Right hindlimb (tissue), 1 donor: ENCODE measurements at places on chromosomes 12 and 14.
A peak's percentile ranks its signal among the peaks of the same experiment; 100 is the strongest.

- no peak for DNase-seq
Measured at GRCh38 chr14:72521968-72522741, 371.7 kb downstream of the DPF3 start.

DNA sequence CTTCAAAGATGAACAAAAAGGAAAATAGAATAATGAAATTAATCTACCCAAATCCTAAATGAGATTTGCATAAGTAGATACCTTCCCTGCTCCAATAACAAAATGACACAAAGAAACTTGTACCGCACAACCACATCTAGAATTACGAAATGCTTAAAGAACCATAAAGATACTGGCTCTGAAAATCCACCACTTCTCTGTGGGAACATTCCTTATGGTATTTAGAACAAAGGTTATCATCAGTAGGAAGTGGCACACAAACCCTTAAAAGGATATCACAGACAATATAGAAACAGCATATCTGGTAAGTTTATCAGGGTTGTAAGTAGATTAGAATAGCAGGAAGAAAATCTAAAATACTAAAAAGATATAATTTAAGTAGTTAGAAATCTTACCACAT is 11.6 kb downstream of the IAPP start:
- DNase-seq: no peak

DNA sequence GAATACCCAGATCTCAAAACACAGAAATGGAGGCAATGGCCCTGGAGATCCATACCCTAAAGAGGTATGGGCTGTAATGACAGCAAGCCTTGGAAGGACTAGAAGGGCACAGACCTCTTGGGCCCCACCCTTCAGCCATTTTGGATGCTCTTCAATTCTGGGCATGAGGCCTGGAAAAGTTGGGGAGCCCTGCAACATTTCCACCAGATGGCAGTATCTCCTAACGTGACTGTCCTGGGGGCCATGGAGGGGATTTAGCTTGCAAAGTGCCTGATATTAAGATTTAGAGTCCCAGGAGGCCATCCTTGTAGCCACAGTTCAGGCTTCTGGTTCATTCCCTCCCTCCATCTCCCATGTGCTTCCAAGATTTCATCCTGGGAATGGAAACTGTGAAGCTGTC is 30.2 kb downstream of the KCNA5 start:
- DNase-seq: no peak

DNA sequence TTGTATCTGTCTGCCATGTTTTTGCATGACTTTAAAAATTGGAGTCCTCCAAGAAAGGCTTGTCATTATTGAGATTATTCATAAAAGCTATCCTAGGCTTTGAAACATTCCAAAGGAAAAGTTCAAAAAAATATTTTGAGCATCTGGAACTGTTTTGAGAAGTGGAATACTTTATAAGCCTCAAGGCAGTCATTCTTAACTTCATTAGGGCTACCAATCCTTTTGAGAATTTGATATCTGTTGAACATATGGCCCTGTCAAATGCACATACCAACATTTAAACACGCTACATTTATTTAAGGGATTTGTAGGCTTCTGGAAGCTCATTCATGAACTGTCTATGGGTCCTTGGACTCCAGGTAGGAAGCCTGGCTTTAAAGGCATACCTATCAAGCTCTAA is 77.0 kb downstream of the TMEM117 start:
- no peak for DNase-seq

DNA sequence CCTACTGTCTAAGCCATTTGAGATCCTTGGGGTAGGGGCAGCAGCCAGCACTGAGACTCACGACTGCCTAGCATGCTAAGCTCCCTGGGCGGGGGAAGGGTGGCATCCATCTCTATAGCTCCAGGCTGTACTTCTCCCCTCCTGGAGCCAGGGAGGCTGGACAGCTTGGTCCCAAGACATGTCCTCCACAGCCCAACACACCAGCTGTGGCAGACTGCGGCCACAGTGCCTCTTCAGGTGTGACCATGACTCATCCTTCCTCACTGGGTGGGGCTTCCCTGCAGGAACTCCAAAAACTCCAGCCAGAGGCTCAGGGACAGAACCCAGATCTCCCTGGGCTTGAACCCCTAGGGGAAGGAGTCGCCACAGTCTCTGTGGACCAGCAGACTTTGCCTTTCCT is 193.9 kb downstream of the GPHN start:
- no peak for DNase-seq

DNA sequence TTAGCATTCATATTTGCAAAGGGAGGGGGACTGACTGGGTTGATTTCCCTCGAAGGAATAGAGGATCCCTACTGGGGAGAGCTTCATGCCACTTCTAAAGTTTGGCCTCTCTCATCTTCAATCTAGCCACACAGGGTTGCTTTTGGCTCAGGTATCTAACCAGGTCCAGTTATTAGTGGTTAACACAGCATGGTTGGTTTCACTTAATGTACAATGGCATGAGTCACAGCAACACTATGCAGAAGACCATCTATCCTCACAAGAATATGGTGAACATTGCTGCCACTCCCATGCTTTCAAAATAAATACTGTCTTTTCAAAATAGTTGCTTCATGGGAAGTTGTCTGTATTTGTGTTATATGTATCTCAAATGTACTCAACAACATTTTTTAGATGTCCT is 6.6 kb upstream of the RAB3IP start:
- DNase-seq: no peak

DNA sequence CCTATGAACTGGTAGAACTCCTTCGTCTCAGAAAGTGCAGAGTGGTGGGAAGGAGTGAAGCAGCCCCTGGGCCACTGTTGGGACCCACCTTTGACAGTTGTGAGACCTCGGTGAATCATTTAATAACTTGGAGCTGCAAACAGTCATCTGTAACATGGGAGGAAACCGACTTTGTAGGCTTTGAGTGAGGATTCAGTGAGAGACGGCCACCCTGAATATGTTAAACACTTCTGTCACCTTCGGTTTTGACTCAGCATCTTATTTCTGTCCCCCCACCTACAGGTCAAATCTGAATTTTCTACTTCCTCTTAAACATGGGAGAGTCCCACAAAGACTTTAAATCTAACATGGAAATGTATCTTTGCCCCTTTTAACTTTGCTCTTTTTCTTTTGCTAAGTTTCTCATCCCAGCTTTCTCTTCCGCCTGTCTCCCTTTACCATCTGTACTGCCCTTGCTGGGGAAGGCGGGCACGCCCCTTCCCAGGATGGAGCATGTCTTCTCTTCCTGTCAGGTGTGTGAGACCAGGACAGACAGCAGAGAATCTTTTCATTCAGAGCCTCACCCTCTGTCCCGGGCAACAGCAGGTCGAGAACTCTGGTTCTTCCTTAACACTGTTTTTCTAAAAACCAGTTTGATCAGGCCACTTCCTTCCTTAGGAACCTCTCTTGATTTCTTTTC is 37.1 kb downstream of the ZC3H14 start:
- DNase-seq: no peak

GRCh38 chr12:127760357-127760756 is 506.6 kb upstream of the TMEM132C start:
- DNase-seq: no peak

DNA sequence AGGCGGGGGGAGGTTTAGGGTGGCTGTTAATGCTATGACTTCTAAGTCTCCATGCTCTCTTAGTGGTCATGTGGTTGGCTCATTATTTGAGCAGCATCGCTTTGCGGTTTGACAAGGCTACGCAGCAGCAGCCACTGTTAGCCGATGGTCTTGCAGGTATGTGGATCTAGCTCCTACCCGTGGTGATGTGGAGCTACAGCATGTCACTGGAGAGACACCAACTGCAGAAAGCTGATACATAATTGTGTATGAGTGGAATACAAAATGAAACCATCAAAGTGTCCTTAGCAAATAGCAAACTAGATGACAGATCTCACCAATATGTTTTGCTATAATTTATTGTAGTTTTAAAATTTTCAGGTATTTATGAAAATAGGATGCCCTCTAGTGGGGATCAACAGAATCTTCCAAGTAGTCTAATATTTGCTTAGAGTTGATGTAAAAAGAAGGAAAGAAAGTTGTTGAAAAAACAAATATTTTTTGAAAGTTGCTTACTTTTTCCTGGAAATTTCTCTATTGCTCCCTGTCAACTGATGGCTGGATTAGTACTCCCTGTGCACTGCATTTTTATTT is 94.9 kb downstream of the NAV3 start:
- DNase-seq: peak; percentile 84

GRCh38 chr14:81062816-81063215 is 107.4 kb downstream of the TSHR start:
- no peak for DNase-seq

GRCh38 chr14:72618424-72618823 is 275.5 kb downstream of the DPF3 start:
- DNase-seq: no peak

DNA sequence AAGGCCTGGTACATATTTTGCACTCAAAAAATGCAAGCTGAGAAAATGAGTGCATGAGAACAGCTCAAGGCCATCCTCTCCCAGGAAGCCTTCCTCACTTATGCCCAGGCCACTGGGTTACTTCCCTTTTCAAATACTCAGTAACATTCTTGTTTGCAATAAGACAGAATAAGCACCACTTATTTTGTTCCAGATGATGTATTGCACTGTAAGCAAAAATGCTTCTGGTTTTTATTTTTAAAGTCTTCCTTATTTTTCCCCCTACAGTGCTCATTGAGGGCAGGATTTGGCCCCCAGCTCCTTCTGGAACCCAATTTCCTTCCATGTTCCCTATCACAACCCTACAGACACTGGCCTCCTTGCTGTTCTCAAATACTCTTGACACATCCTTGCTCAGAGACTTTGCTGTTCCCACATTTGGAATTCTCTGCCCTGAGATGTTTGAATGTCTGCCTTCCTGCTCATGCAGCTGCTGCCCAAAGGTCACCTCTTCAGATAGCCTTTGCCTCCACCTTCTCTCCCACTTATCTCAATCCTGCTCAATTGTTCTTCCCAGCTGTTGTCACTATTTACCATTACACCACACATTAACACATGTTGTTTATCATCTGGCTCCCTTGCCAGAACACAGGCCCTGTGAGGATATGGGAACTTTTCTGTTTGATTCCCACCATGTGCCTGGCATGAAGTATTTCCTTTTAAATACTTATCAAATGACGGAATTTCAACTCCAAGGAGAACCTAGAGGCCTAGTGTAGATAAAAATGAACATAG is 49.9 kb downstream of the IFNG start:
- no peak for DNase-seq

GRCh38 chr12:91811481-91812287 is 334.0 kb downstream of the BTG1 start:
- DNase-seq: peak; percentile 66

DNA sequence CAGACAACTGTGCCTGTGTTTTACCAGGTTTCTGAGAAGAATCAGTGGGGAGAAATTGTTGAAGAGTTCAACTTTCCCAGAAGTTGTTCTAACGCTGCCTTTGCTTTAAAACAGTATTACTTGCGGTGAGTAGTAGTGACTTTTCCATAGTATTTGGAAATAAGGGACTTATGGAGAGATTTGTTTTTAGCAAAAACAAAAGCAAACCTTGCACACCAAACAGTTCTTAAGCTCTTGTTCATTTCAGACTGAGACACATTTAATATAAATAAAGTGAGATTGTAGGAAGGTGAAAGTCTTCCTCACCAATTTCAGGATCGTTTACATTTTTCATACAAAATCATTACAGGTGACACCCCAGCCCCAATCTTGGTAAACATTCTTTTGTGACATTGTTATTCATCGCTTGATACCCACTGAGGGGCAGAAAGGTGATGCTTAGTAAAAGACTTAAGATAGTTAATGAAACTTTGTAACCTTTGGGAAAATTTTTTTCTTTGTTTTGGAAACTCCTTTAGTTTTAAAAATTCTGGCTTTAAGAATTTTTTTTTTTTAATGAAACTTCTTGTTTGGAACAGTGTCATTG is 1.8 kb downstream of the ARID2 start:
- DNase-seq: no peak

DNA sequence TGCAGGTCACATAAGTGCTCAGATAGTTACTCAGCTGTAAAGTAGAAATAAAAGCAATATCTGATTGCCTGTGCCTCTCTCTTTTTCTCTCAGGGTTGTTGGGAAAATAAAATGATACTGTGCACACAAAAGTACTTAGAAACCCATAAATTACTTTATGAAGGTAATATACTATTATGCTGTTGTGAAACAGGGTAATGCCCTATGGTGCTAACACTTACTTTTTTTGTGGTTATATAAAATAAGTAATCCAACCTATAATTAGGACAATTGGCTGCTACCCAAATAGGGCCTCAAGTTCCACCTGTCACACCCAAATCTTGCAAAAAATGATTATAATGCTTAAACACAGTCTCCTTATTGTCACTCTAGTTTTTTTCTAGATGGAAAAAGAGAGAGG is 50.6 kb downstream of the DAAM1 start:
- no peak for DNase-seq

DNA sequence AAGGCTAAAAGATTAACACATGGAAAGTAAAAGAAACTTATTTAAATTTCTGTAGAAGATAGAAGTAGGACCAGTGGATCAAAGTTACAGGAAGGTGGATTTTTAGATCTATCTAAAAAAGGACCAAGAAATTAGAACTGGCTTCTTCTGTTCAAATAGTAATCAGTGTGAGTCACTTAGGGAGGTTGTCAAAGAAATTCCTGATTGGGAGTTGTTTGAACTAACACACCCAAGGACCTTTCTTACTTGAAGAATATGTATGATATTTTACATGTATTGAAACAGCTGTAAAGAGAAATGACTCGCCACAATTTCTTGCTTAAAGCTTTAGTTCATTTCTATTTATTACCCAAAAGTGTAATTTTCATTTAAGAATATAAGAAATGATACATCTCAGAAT is 256.9 kb downstream of the RAD51B start:
- DNase-seq: no peak

GRCh38 chr14:101808894-101809670 is 47.6 kb downstream of the PPP2R5C start:
- no peak for DNase-seq

GRCh38 chr14:53542732-53543131 is 389.6 kb upstream of the DDHD1 start:
- DNase-seq: peak; percentile 74

GRCh38 chr12:114976959-114977358 is 293.0 kb upstream of the TBX3 start:
- DNase-seq: no peak

DNA sequence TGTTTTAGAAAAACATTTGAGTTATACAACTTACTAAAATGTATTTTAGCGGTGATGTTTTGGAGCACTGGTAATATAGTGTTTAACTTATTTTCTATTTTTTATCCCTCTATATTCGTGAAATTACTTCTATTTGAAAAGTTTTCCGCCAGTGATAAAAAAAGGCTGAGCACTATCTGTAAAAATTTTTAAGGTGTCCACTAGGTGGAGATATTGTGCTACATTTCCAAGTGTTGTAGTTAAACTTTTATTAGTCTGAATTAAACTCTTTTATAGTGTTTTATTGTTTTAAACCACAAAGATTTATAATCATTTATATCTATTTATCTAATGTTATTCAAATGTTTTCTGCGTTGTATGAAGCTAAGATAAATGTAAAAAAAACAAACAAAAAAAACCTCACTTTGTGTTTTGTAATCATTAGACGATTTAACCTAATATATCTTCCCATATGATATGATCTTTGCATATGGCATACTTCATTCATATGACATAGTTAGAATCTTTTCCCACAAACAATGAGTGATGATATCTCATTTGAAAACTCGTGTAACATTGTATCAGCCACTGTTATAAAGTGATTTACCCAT is 11.8 kb downstream of the ALG10B start:
- DNase-seq: no peak

GRCh38 chr12:58496411-58497190 is 423.7 kb downstream of the LRIG3 start:
- DNase-seq: no peak

GRCh38 chr12:55797550-55797949 is 20.0 kb downstream of the SARNP start:
- DNase-seq: no peak

- no peak for DNase-seq
Measured at GRCh38 chr12:127268706-127269425, 998.1 kb upstream of the TMEM132C start.
